ENCODE measurements at places on chromosomes 3 and 15. TPM values are rescaled to one million over a fixed set of nuclear protein-coding genes. Genes with fewer than 3 reads are reported as not detected.

The SERINC4 gene
- not detected for total RNA-seq

DNA sequence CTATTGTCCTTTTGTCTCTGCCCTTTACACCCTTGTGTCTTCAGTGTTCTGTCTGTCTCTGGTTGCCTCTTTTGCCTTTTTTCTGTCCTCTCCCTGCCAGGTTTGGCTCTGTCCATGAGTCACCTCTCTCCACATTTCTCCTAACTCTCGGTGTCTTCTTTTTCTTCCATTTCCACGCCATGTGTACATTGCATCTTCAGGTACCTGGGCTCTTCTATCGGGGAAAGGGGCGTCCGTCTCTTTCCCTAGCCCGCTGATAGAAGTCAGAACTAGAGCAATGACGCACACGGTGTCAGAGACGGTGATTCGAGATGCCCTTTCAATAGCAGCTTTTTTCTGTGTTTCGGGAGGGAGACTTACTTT is 641 bp downstream of the OPA1 start:
- peak overlapping the region; percentile 89 for H3K27ac ChIP-seq
- H3K4me3 ChIP-seq = peak overlapping the region; percentile 97
- no peaks in the 10 kb centered on the region for H3K27me3 ChIP-seq
- peak; percentile 69 for DNase-seq
- no peaks in the 10 kb centered on the region for H3K36me3 ChIP-seq

The CGNL1 gene
- 0.13 TPM for total RNA-seq

The TMIE gene
- total RNA-seq = 0.11 TPM

The UBAP1L gene
- total RNA-seq = 0.43 TPM

The SHC4 gene
- total RNA-seq = 0.76 TPM

DNA sequence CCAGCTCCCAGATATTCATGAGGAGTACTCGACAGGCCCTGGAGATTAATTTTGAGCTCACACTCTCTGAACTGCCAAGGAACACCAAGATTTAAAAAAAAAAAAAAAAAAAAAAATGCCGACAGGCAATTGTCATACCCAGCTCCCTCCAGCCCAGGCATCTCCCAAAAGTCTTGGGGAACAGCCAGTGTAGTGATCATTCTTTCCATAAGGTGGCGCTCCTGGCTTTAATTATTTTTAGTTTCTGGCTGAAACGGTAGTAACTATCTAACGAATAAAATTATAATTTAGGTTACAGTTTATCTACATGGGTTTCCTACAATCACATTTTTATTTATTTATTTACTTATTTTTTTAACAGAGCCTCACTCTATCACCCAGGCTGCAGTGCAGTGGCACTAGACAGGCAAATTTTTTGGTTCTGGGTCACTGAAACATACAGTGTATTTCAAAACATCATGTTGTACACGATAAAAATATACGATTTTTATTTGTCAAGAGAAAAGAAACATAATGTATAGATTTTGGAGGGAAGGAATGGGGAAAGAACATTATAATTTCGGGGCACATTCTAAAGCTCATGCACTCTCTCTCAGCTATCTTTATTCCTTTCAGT is 157.3 kb downstream of the ADAMTS9 start:
- H3K27ac ChIP-seq = no peak overlapping the region
- no peak overlapping the region for H3K4me3 ChIP-seq

- H3K27ac ChIP-seq = no peak overlapping the region
- DNase-seq = no peak
- no peaks in the 10 kb centered on the region for H3K36me3 ChIP-seq
- no peaks in the 10 kb centered on the region for H3K4me1 ChIP-seq
These were observed 21.5 kb downstream of the CD86 start for GRCh38 chr3:122076491-122077292.

The CHAC1 gene
- total RNA-seq = 74.4 TPM

GRCh38 chr15:36959746-36960145 is 140.6 kb downstream of the MEIS2 start:
- no peaks in the 10 kb centered on the region for H3K27me3 ChIP-seq
- H3K27ac ChIP-seq = no peak overlapping the region
- H3K36me3 ChIP-seq = peaks cover 5% of the 10 kb centered on the region
- no peak for DNase-seq
- no peak overlapping the region for H3K4me3 ChIP-seq

The ATP10A gene
- total RNA-seq = 73.1 TPM

Data from GM23248 (cell line).